Aortic smooth muscle cell (primary cell): ENCODE measurements at places on chromosomes 5 and 9. TPM values are rescaled to one million over a fixed set of nuclear protein-coding genes. Genes with fewer than 3 reads are reported as not detected.

SOX30 gene
- not detected in 2 replicates for total RNA-seq

C9orf78 gene
- total RNA-seq: 51.7 and 94.2 TPM in 2 replicates

TMC1 gene
- 0.53 and 0.93 TPM in 2 replicates for total RNA-seq

TAS2R1 gene
- total RNA-seq: not detected in 2 replicates

NMUR2 gene
- not detected in 2 replicates for total RNA-seq

AIF1L gene
- total RNA-seq: 0.75 and 0.92 TPM in 2 replicates

SLC36A2 gene
- not detected in 2 replicates for total RNA-seq
